ENCODE measurements at places on chromosomes 3 and 15. TPM values are rescaled to one million over a fixed set of nuclear protein-coding genes. Genes with fewer than 3 reads are reported as not detected.

- DNase-seq: no peak
Measured at GRCh38 chr15:66878761-66879160, 176.7 kb downstream of the SMAD6 start.

GRCh38 chr3:194584320-194584776 lies 48.9 kb downstream of the TMEM44 start:
- no peak for DNase-seq

DNA sequence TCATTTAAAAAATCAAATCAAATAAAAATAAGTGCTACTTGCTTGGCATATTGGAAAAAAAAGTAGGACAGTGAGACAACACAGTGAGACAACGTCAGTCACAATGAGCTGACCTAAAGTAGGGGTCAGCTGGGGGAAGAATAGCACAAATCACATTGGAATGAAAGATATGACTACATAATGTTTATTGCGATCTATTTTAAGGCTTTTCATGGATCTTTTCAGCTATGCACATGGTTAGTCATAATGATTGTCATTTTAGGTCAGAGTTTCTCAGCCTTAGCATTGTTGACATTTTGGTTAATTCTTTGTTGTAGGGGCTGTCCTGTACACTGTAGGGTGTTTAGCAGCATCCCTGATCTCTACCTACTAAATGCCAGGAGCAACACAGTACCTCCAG lies 44.5 kb downstream of the CMSS1 start:
- no peak for DNase-seq

DNA sequence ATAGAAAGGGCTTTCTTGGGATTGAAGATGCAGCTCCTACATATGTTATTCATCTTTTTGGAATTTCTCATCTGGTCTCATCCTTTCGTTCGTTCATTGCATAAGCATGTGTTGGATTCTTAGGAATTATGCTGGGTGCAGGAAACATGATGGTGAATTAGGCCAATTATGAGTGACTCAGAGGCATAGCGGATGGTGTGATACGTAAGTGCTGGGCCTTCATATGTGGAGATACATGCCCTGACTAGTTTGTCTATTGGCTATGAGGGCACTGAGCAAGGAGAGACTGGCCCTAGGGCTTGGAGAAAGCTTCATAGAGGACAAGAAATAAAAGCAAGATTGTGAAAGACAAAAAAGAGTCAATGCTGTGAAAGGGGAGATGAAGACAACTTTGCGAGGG lies 235.1 kb downstream of the MYRIP start:
- DNase-seq: no peak

PRR23A gene
- not detected for total RNA-seq

DNA sequence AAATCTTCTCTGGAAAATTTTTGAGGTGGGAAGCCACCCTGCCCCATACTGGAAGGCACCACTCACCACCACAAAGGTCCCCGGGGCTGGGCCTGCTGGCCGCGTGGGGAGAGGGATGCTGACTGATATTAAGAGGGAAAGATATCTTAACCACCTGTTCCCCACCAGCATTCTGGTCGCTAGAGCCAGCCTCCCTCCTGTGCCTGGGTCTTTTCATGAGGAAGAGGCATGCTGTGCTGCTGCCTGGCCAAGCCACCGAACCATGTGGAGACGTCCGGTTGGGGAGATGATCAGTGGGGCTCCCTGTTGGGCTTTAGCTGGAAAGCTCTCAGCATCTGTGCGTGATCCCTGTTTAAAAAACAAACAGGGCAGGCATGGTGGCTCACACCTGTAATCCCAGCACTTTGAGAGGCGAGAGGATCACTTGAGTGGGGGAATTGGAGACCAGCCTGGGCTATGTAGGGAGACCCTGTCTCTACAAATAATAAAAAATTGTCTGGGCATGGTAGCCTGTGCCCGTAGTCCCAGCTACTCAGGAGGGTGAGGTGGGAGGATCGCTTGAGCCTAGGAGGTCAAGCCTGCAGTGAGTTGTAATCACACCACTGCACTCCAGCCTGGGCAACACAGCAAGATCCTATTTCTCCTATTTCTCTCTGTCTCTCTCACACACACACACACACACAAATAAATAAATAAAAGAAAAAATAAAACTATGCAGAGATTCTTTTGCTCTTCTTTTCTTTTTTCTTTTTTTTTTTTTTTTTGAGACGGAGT lies 1.0 kb downstream of the KLHL18 start:
- no peak for DNase-seq

GRCh38 chr3:178916223-178916622 lies 155.4 kb downstream of the ZMAT3 start:
- no peak for DNase-seq

DNA sequence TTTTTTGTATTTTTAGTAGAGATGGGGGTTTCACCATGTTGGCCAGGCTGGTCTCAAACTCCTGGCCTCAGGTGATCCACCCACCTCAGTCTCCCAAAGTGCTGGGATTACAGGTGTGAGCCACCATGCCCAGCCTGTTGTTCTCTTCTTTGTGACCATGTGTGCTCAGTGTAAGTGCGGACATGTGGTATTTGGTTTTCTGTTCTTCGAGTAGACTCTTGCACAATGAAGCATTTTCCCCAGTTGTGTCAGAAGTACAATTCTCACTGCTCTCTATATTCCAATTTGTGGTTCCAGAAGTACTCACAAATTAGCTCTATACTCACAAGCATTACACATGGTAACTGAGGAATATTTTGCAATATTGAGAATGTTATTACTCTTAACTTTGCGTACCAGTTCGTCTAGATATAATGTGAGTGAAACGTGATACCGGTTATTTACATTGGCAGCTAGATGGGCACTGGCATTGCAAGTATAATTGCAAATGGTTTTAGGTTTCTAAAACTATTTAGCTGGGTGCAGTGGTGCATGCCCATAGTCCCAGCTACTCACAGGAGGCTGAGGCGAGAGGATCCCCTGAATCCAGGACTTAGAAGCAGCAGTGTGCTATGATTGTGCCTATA lies 34.2 kb upstream of the MTMR14 start:
- DNase-seq: no peak

ADPGK gene
- 34.6 TPM for total RNA-seq

APOD gene
- total RNA-seq: 3.6 TPM

DNA sequence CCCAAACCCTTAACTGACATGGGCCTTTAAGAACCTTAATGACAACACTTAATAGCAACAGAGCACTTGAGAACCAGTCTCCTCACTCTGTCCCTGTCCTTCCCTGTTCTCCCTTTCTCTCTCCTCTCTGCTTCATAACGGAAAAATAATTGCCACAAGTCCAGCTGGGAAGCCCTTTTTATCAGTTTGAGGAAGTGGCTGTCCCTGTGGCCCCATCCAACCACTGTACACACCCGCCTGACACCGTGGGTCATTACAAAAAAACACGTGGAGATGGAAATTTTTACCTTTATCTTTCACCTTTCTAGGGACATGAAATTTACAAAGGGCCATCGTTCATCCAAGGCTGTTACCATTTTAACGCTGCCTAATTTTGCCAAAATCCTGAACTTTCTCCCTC lies 49.9 kb downstream of the PGPEP1L start:
- no peak for DNase-seq

All from occipital lobe (tissue), 3 donors.